ENCODE measurements at places on chromosomes 2 and 18.

DNA sequence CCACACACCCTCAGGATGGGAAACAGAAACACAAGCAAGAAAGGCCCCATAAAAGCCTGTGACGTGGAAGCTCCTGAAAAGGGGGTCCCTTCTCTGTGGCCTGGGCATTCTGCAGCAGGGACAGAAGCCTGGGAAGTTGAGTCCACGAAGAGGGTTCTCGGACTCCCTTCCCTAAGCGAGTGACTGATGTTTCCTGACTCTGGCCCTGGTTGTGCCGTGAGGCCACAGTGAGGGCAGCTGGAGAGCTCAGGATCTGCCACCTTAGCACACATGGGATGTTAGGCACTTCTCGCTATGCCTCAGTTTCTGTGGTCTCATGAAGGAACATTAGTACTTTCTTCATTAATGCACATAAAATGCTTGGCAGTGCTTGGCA is 87.2 kb upstream of the ZFP36L2 start:
- DNase-seq = no peak

DNA sequence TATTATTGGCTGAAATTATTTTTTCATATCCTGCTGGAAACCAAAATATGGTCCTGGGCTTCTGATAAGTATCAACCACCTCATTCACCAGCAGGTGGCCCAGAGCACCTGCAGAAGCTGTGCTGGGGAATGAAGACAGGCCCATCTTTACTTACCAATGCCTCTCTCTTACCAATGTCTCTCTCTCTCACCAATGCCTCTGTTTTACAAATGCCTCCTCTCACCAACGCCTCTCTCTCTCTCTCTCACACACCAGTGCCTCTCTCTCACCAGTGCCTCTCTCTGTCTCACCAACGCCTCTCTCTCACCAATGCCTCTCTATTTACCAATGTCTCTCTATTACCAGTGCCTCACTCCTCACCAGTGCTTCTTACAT is 2.3 kb upstream of the MAL start:
- DNase-seq = no peak

GRCh38 chr2:171124541-171124940 is 36.2 kb downstream of the TLK1 start:
- DNase-seq = no peak

DNA sequence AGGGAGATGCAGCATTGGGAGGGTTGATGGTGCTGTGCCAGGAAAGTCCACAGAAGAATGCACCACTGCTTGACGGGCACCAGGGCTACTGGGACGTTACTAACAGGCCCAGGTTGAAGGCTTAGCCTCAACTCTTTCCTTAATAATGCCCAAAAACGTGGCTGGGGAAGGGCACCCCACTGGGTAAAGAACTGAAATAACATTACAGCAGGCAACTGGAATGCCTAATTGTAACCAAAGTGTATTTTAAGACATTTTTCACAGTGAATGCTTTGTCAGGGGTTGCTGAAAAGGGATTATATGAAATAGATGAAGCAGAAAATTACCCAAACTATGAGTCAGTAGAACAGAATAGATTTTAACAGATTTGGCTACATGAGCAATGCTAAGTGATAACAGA is 191.3 kb downstream of the CMPK2 start:
- DNase-seq = no peak

- no peak for DNase-seq
Observed at GRCh38 chr18:8413751-8414150, 195.5 kb upstream of the RAB12 start.

DNA sequence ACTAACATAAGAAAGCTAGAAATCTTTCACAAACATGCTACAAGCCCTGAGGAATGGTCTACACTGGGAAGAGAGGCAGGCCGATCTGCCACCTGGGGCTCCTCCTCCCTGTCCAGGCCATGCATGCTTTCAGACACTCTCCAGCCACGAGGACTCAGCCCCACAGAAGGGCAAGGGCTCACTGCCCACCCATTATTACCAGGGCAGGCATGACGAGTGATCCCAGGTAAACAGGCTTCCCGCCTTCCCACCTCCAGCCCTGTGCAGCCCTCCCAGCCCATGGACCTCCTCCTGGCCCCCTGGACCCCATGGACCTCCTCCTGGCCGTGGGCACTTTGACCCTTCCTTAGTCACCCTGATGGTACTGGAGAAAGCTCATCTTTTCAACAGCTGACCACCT is 75.8 kb upstream of the TEX51 start:
- no peak for DNase-seq

- no peak for DNase-seq
Observed at GRCh38 chr2:199535445-199536177, 77.9 kb upstream of the SATB2 start.

GRCh38 chr2:219517954-219518778 is 3.9 kb downstream of the ASIC4 start:
- DNase-seq = no peak

DNA sequence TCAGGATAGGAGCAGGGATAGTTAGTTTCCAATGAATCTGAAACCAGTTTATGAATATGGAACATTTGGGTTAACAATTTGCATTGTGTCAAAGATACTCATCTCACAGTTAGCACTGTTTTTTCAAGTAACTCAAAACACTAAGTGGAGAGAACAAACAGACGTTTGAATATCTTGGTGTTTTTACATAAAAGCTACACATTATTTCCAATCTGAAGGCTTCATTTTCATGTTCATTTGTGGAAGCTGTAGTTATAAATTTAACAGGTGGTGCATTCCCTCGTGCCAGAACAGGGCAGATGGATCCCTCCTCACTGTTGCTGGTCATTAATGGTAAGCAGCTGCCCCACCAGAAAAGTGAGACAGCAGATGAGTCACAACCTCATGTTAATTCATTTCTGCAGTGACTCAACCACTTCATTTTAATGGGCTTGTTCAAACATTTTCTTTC is 286.9 kb downstream of the TMX3 start:
- peak; percentile 74 for DNase-seq

GRCh38 chr2:60505880-60506260 is 47.6 kb downstream of the BCL11A start:
- no peak for DNase-seq

DNA sequence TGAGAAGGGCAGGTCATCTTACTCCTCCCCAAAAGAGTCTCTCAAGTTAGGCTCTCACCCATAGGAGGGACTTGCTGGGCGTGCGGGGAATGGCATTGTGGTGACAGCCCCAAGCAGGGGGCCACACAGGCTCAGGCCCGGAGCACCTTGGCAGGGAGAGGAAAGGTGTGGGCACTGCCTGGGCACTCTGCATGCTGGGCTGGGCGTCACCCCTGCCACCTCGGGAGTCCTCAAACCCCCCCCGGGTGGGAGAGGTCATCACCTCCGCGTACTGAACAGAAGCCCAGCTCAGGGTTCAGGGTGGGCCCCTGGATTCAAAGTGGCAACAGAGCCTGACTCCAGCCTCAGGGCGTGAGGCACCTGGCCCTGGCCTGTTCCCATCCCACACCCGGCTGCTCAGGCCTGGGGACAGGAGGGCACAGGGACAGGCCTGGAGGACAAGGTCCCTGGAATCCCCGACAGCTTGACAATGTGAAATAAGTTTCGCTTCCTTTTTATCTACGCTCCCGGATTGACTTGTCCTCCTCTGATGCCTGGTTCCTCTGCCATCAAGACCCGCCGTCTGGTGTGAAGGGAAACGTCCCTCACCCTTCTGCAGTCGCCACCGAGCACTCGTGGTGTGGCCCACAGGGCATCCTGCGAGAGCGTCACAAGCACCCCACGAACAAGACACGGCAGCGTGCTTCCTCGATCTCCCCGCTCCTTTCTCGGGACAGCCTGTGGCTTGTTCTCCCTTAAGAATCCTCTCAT is 97.8 kb downstream of the HDAC4 start:
- DNase-seq = no peak

DNA sequence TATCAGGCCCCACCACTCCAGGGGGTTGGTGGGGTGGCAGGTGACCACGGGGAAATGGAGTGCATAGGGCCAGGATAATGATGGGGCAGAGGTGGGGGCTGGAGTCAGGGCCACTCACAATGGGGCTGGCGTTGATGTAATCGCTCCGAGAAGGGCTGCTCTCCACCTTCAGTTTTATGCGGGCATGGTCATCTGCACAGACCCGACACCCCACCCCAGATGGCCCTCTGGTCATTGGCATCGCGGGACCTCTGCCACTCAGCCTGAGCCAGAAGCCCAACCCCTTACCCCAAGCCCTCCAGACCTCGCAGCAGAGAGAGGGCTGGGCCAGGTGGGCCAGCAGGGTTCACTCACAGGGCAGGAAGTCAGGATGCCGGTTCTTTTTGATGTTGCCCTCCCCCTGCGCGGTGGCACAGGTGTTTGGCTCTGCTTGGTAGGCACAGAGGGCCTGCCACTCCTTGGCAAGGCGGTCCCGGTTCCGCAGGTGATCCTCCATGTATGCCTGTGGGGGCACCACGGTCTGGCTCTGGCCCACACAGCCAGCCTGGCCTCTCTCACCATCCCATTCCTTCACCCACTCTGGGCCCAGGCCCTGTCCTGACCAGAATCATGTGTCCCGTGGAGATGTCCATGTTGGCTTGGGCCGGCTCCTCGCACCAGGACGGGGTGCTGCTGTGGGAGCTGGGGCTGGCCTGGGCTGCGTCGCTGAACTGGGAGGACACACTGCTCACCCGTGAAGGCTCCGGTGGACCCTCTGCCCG is 12.4 kb downstream of the PTPRN start:
- DNase-seq = no peak

- DNase-seq = no peak
Observed at GRCh38 chr2:19876751-19877150, 25.0 kb downstream of the TTC32 start.

GRCh38 chr2:156321243-156321904 is 11.1 kb downstream of the NR4A2 start:
- DNase-seq = no peak

GRCh38 chr2:238334885-238335284 is 14.6 kb downstream of the TRAF3IP1 start:
- no peak for DNase-seq

GRCh38 chr2:50491541-50492476 is 540.1 kb downstream of the NRXN1 start:
- DNase-seq = peak; percentile 18

GRCh38 chr2:133949595-133949994 is 304.3 kb upstream of the MGAT5 start:
- no peak for DNase-seq

Measured in stromal cell of bone marrow (primary cell).